Neural progenitor cell (in vitro differentiated cells): ENCODE measurements at places on chromosomes 12 and 14.

- no peak for DNase-seq
Observed at GRCh38 chr12:90290980-90291975, 582.6 kb upstream of the ATP2B1 start.

DNA sequence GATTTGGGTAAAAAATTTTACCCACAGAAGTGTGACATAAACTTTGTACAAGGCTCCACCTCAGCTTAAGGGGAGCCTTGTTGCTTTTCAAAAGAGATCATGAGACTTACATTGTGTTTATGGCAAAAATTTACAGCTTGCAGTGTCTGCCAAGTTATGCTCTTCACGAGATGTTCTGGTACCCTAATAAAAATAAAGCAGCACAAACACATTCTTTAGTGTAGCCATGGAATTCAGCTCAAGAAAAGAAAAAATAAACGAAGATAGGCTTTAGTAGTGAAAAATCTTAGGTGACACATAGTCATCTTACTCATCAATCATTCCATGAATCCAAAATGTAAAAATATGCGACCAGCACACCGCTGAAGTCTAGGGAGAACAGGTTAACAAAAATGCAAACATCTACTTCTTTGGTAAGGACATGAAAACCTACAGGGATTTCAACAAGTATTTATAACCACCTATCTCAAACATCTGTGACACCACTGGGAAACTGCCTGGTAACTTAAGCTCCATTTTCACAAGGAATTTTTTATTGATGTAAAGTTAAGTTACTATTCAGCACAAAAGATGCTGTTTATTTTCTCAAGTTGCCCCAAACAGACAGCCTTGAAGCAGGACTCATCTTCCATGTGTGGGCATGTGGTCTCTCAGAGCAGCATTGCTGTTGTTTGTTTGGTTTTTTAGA is 32.9 kb downstream of the DMAC2L start:
- DNase-seq = no peak

GRCh38 chr14:45897439-45897838 is 644.4 kb upstream of the MIS18BP1 start:
- DNase-seq = no peak

DNA sequence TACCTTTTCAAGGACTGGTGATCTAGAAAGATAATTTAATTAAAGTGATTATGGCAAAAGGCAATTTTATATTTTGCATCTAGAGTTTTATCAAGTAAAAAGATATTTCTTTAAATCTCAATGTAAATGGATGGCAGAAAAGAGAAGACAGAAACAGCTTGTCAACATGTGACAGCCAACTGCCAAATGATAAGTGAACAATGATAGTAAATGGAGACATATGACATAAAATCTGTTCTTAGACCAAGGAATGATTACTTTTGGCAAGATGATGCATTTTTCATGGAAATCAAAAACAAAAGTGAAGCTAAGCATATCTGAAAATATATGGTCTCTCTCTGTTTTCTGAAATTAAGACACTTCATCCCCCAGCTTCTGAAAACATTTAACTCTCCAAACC is 1730.7 kb upstream of the FLRT2 start:
- no peak for DNase-seq

- DNase-seq = peak; percentile 40
Observed at GRCh38 chr12:86376052-86376451, 119.9 kb upstream of the MGAT4C start.

- DNase-seq = peak; percentile 97
Observed at GRCh38 chr12:109020796-109021380, at the start of gene SVOP. TSS of gene SVOP (minus strand) at chr12:109021068. CDS start at chr12:109020868, 200 bp downstream.

- peak; percentile 51 for DNase-seq
Observed at GRCh38 chr12:64691795-64692583, 67.2 kb downstream of the GNS start.

- no peak for DNase-seq
Observed at GRCh38 chr12:94109160-94109559, 39.2 kb upstream of the PLXNC1 start.

DNA sequence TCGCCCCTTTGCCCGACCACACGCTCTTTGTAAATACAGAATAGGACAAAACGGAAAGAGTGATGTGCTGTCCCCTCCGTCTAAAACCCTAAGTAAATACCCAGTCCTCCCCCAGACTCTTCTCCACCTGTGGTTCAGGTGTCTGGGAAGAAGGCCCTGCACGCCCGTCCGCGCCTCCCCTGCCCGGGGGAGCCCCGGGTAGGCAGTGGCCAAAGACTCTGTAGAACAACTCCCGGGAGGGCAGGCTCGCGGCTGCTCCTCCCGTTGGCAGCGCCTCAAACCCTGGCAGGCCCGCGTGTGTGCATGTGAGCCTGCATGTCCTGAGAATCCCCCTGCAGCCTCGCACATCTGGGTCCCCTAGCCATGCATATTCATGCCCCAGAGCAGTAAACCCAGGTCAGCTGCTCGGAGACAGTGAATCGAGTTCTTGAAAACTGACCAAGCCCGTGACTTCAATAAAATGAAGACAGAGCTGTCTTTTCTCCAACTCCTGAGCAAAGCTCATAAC is 165.8 kb downstream of the MON2 start:
- peak; percentile 55 for DNase-seq

DNA sequence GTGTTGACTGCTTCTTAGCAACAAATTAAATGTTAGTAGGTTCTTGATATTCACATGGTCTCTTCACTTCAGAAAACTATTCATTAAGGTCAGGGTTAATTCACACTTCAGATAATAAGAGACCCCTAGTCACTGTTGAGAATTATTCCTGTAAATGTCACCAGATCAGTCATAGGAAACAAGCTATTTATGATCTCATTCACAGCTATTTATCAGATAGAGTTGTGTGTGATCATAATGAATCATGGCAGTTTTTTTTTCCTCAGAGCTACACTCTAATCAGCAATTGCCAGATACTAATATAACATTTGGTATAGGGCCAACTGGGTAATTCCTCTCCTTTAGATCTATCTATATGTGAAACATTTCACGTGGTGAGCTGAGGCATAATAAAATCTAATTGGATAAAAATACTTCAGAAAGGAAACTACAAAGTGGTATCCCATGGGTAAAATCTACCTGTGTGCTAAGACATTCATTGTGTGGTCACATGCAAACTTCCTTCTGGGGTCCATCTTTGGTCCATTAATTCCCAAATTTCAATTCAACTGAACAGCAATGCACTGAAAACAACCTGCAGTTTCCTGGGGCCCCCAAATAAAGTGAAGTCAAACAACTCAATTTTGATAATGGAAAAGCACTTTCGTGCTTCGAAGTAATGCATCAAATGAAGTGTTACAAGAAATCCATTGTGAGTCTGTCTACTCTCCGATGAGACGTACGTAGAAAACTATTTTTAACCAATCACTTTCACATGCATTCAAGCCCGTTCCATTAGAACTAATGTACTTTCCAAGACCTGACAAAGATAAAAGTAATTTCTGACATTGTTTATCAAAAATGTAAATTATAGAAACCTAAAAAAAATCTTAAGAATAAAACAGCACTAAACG is 197.0 kb downstream of the ACSS3 start:
- no peak for DNase-seq

- peak; percentile 46 for DNase-seq
Observed at GRCh38 chr14:72688990-72689671, 204.8 kb downstream of the DPF3 start.

DNA sequence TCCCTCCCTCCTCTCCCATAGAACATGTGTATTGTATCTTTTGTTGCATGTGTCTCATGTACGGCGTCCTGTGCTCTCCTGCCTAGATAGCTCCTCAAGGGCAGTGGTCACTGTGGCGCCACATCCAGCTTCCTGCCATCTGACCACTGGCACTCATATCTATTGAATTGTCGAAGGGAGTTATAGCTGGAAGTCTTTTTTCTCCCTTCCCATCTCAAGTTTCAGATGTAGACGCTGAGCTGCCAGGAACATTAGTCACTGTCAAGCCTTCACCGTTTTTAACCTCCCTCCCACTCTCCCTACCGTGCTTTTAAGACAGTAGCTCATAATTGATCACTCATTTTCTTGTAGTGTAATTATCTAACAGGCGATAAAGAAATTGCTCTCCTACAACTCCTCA is 33.0 kb downstream of the MTHFD1 start:
- no peak for DNase-seq

DNA sequence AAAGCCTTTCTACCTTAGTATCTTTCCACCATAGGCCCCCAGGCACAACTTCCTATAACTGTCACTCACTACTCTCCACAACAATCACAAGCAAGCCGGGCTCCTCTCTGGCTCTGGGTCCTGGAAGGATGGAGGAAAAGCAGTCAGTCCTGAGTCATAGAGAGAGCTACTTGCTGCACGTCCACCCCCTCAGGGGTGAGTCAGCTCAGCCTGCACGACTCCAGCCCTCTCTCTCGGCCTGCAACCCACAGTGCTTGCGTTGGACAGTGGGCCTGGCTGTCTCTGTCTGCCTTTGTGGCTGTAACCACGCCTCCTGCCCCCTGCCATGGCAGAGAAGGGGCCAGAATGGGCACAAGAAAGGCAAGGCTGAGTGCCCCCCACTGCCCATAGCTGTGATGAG is 154.1 kb upstream of the FKBP4 start:
- peak; percentile 30 for DNase-seq

DNA sequence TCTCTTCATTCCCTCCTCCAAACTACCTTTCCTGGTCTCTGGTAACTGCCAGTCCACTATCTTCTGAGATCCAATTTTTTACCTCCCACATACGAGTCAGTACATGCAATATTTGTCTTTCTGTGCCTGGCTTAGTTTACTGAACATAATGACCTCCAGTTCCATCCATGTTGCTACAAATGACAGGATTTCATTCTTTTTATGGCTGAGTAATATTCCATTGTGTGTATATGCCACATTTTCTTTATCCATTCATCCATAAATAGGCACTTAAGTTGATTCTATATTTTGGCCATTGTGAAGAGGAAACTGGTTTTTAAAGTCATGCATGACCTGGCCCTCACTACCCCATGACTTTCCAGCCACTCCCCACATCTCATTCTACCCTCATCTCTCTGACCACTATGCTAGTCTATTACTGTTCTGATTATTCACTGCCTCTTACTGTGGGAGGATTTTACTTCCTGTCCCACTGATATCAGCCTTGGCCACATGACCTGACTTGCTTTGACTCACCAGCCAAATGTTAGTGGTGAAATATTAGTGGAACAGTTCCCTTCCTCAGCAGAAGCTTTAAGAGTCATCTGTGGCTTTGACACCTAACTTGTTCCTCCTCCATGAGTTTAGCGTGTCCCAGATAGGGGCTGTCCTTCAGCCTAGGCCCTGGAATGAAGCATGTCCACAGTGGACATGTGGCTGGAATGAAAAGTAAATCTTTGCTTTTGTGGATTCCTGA is 52.2 kb downstream of the GOLGA5 start:
- DNase-seq = no peak

GRCh38 chr12:131065279-131065678 is 111.6 kb downstream of the ADGRD1 start:
- DNase-seq = no peak

DNA sequence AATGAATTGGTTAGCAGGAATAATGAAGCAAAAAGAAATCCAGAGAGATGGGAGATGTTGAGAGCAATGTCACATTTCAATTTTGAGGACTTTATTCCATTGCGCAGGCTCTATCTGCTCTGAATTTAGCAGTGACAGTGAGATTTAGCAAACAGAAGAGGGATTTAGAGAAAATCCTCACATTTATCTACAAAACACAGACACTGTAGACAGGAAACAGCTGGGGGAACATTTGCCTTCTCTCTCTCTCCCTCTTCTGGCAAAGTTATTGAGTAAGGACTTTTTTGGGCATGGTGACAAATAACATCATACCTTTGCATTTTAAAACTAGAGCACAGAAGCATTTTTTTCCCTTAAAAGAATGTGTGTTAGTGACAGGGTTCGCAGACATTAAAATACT is at the start of gene IGF1:
Gene IGF1, minus strand, starts transcription at position 158 of the 400 bp plus-strand sequence. CDS start 182 bp downstream, outside the sequence.
- DNase-seq = no peak

DNA sequence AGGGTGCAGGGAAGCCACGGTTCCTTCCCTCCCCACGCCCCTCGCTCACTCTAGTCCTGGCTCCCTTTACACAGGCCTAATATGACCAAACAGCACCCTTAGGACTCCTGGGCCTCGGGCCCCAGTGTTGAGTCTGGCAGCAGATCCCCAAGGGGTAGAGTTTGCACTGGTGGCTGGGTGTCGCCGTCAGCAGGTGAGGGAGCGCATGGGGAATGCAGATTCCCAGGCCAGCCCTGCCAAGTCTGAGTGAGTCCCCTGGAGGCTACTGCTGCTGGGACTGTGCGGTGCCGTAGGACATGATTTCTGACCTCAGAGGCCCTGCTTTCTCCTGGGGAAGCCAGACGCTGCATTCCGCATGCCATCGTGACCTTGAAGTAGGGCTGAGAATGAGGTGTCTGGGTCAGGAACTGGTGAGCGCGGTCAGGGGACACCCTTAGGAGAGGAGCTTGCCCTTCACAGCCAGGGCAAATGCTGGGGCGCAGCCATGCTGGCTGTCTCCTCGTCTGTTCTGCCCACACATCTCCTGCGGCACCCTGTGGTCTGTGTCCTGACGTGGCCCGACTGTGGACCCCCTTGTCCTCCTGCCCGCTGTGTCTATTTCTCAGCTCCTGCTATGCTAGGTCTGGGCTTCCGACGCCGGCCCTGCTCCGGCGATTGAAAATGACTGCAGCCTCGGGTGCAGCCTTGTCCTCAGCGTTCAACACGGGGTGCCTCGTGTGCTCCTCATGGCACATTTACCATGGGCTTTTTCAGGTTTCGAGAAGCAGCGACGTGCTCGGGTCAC is 37.6 kb upstream of the PRMT8 start:
- DNase-seq = no peak

GRCh38 chr12:122614839-122615238 is 87.8 kb downstream of the KNTC1 start:
- no peak for DNase-seq

DNA sequence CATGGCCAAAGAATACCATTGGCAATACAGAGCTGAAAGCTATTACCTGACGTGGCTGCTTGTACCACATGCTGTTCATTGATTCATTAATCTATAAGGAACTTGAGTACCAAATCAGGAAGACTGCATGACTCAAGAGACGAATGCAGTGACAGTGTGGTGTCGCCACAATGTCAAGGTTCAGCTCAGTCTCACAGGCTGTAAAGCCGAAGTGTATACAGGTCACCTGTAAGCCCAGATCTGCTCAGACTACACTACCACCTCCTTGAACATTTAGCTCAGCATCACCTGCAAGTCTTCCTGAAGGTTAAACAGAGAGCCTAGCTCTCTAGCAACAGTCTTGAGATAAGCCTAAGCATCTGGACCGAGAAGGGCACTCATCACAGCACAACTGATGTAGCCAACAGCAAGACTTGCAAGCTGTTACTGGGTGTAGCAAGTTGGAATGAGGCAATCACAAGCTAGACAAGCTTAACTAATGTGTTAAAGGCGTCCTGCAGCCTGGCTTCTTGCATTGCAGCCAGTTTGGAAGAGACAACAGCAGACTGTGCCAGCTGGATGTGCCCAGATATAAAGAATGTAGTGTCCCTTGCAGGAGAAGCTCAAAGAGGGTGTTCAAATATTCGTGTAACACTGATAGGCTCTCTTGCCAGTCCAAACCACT is 21.0 kb downstream of the TMTC1 start:
- DNase-seq = no peak

GRCh38 chr14:70893062-70893845 is 14.0 kb upstream of the PCNX1 start:
- DNase-seq = no peak

GRCh38 chr12:11954181-11954580 is 116.6 kb upstream of the BCL2L14 start:
- no peak for DNase-seq

GRCh38 chr12:122918827-122919226 is 22.9 kb upstream of the VPS37B start:
- no peak for DNase-seq
